ENCODE measurements at places on chromosomes 7 and 10.

DNA sequence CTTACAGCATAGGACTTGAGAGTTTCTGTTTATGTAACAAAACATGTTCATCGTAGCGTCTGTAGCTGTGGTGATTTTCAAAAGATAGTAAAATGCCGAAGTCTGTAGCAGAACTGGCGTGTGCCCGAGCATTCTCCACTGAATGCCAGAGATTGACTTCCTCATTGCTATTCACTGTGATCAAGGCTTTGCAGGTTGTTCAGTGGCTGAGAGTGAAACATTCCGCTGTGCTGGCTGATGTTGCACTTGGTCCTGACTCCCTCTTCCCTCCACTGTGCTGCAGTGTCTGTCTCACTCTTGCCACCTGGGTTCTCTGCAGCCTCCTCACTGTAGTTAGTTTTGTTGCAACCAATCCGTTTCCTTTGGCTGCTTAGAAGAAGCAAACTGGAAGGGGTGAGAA lies 37.6 kb downstream of the FHIP2A start:
- no peak for DNase-seq

- DNase-seq = no peak
Measured at GRCh38 chr7:38539477-38540081, 91.6 kb downstream of the AMPH start.

GRCh38 chr7:122638459-122638858 lies 60.5 kb downstream of the RNF133 start:
- DNase-seq = no peak

DNA sequence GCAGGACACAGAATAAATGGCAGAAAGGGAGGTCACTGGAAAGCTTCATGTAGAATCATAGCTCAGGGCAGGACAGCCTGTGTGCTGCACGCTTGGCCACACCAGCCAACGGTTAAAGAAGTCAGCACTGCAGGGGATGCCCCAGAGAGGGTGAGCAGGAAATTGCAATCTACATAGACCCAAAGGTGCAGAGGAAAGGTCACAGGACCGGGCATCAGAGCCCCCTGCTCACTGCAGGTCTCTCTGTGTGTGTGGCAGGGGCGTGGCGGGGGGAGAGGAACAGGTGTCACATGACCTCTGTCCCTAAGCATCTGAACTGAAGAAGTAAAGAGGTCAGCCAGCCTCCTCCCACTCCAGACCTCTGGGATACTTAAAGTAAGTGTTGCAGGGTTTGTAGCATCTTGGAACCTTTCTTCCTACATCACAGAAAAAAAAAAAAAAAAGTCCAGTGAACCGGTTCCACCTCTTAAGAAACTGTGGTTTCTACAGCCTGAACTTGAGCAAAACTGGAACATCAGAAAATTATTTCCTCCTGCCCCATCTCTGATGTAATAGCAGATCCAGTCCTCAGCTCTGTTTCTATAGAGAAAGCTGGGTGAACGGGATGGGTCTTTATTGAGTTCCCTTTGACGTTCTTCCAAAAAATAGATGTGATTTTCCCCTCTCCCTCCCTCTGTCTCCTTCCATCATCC lies 64.3 kb downstream of the RGS10 start:
- no peak for DNase-seq

- no peak for DNase-seq
Measured at GRCh38 chr10:22505911-22506685, 160.8 kb downstream of the SPAG6 start.

- DNase-seq = no peak
Measured at GRCh38 chr7:4247106-4247876, 434.8 kb upstream of the FOXK1 start.

DNA sequence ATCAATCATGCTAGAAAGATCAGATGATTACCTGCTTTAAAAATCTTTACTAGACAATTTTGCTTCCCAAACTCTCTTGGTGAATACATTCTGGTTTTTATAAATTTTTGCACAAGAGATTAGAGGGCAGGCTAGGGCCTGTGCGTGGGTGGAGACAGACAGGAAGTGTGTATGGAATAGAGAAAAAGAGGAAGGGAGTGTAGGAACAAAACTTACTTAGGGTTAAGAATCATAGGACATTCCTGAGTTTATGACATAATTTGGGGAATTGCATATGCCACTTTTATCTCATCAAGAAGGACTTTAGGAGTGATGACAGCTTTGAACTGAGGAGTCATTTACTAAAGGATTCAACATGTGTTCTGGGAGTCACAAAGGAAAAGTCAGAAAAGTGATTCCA lies 31.3 kb downstream of the LAMB1 start:
- DNase-seq = no peak

DNA sequence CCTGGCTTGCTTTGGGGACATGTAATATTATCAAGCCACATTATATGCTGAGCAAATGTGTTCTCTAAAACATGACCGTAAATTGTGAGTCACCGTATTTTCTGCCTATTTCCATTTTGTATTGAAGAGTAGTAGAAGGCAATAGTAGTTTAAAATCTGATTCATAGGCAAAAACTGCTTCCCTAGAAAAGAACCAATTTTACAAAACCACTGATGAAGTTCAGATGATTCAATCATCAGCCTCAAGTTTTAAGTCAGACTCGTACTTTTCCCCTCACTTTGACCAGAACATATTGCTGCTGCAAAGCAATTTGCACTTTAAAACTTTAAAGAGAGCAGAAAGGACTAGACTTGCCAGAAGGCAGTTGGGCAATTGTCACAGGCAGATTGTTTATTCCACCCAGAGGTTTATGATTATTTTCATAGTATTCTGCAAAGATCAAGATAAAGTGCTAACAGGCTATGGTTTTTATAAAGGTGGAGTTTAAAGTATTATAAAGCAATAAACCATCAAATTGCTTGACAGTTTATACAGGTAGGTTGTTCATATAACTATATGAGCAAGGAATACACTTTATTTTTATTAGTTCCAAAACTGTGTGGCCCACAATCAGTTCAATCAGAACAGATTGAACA lies 168.2 kb downstream of the ETV1 start:
- no peak for DNase-seq

- DNase-seq = no peak
Measured at GRCh38 chr7:140672382-140673062, at the start of gene ADCK2. Gene ADCK2, plus strand, starts transcription at chr7:140672945. Its CDS starts 386 bp downstream, at chr7:140673331.

GRCh38 chr7:101164071-101164840 lies 1.1 kb downstream of the VGF start:
- no peak for DNase-seq

GRCh38 chr7:117090791-117091190 lies 137.5 kb downstream of the ST7 start:
- peak; percentile 71 for DNase-seq

DNA sequence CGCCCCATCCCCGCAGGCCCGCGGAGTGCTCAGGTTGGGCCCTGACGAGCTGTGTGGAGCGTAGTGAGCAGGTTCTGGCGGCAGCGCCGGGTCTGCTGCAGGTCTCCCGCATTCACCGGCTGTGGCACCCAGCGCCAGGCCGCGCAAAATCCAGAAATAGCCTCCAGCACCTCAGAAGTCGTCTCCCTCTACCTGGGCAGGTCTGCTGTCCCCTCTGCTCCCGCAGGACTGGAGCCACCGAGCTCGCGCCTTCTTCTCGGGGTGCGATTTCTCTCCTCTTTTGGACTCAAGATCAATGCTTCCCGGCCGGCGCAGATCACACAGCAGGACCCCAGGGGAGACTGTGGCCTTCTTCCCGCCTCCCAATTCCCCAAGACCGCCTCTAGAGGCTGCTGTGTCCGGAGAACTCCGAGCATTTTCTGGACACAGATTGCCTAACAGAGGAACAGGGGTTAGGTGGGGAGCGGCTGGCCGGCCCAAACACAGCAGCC lies 8.4 kb downstream of the TLX1 start:
- DNase-seq = no peak

- no peak for DNase-seq
Measured at GRCh38 chr10:103501186-103501585, 7.7 kb downstream of the NEURL1 start.

- no peak for DNase-seq
Measured at GRCh38 chr7:146094356-146094755, 22.2 kb upstream of the CNTNAP2 start.

GRCh38 chr7:125695626-125696025 lies 766.0 kb upstream of the POT1 start:
- DNase-seq = no peak

GRCh38 chr7:107982918-107983389 lies 20.0 kb downstream of the LAMB1 start:
- no peak for DNase-seq

DNA sequence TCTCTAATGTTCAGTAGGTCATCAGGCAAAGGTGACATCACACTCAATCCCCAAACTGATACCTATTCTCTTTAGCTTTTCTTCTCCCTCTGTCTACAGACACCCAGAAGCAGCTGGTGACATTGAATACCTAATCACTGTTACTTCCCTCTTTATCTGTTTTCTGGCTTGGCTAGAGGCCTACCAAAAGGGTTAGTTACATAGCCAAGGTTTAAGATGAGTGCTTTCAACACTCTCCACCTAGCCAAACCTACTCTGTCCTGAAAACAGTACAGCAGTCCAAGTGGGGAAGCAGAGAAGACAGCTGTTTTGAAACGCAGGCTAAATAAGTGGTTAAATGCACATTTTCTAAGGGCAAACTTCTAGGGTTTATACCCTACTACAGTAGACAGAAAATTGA lies 39.4 kb downstream of the CCNJ start:
- DNase-seq = no peak

- no peak for DNase-seq
Measured at GRCh38 chr7:69187824-69188333, 410.4 kb upstream of the AUTS2 start.

DNA sequence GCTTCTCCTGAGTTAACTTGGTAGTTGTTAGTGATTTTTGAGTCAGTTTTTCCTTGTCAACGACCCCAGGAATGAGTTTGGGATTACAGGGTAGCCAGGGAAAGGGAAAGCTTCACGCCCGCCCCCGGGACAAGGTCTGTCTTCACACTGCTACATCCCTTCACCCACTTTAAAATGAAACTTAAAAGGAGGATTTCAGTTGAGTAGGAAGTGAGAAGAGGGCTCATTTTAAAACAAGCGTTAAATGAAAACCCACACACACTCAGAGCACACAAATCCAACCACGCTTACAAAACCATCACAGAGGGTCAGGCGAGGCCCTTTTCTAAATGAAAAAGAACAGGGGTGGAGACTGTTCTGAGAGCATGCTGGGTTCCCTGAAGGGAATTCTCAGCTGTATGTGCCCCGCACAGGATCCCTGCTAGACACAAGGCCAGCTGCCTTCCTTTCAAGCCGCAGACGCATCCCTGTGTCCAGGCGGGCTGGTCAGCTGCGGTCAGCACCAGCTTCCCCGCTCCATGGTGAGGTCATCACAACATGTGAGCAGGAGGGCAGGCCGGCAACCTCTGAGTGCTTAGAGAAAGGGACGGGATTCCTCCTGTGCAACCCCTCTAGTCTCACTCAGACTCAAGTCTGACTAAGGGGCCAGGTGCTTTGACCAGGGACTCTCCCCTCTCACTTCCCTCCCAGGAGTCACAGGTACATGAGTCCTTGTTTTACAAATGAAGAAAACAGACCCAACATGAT lies 111.8 kb downstream of the EGFR start:
- no peak for DNase-seq

DNA sequence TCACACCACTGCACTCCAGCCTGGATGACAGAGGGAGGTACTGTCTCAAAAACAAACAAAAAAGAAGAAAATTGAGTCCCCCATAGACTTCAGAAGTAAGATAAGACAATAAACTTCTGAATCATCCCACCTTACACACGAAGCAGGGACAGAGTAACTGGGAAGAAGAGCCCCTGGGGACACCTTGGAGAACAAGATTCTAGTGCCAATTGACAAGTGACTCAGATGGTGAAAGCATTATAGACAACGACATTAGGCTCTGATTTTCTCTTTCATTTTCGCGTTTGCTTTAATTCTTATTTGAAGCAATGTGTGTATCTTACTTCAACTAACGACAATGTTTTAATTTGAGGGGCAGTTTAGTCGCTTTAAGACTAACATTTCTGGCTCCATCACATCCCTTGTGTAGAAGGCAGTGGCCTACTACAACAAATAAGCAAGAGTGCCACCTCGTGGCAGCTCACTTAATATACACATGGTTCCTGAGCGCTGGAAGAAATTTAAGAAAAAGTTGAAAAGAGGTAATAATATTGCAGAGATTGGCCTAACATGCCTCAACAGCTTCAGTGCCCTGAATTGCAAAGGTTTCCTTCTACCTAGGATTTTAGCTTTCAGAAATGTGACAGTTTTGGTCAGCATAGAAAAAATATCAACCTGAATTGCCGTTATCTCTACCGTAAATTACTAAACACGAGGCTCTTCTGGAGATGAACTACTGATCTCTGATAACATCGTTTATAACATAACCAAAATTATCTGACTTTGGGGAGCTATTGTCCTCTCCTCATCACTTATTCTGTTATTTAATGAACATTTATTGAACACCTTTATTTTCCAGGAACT lies 36.7 kb downstream of the ASNS start:
- peak; percentile 37 for DNase-seq

- no peak for DNase-seq
Measured at GRCh38 chr7:44403775-44404174, 78.4 kb upstream of the CAMK2B start.

GRCh38 chr7:114343949-114344708 lies 70.5 kb upstream of the FOXP2 start:
- DNase-seq = no peak

DNA sequence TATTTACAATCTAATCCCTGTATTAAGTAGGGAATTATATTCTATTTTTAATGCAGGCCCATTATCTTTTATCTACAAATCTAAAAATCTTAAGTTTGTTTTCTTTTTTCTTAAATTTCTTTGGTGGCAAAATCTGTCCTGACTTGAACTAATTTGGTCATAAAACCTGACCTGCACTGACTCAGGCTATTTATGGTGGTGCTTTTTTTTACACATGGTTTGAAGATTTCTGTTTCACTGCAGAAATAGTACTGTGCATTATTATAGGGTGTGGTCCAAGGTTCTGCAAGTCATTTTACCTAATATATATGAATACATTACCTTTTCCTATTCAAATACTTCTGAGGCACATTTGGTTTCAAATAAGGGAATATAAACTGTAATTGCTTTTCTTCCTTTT lies 137.0 kb downstream of the CD36 start:
- no peak for DNase-seq

- no peak for DNase-seq
Measured at GRCh38 chr7:94577357-94577756, 67.7 kb downstream of the CASD1 start.

DNA sequence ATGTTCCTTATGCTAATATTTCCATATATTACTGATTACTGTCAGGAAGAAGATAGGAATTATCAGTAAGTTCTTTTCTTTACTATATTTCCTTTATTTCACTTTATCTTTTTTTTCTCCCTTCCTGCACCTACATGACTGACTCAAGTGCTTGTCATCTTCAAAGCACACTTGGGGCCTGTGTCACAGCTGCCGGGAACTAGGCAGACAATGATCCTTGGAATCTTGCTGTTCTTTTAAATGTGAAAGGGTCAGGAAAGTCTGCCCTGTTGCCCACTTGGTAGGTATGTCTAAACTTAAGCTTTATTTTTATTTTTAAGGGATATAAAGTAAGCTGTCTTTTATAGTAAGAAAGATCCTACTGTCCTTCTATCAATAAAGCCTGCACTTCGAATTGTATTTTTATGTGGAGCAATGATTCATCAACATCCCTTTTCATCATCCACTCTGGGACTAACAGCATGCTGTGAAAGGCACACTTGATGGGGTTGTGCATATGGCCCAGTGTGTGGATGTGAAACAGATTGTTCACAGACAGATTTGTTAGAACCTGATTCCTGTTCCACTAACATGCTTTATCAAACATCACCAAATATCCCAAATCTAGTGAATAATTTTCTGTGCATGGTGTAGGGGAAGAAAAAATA lies 556.9 kb downstream of the DNAJB9 start:
- DNase-seq = no peak

- DNase-seq = no peak
Measured at GRCh38 chr10:28853195-28853594, 175.9 kb downstream of the BAMBI start.

- no peak for DNase-seq
Measured at GRCh38 chr7:144818511-144818910, 17.3 kb downstream of the TPK1 start.

Measured in DMS 273 treated with DMSO at 0.1 percent for 48 hours (cell line).